Activated CD4-positive, alpha-beta T cell treated with anti-CD3 and anti-CD28 coated beads for 36 hours (primary cell): ENCODE measurements at places on chromosomes 1 and 21. TPM values are rescaled to one million over a fixed set of nuclear protein-coding genes. Genes with fewer than 3 reads are reported as not detected.

- H3K36me3 ChIP-seq = no peaks in the 10 kb centered on the region
- DNase-seq = peak; percentile 16
- H3K4me3 ChIP-seq = peak overlapping the region; percentile 68
- H3K4me1 ChIP-seq = peaks cover 14% of the 10 kb centered on the region
Observed at GRCh38 chr1:151131701-151132334, 14.6 kb downstream of the SEMA6C start.

DNA sequence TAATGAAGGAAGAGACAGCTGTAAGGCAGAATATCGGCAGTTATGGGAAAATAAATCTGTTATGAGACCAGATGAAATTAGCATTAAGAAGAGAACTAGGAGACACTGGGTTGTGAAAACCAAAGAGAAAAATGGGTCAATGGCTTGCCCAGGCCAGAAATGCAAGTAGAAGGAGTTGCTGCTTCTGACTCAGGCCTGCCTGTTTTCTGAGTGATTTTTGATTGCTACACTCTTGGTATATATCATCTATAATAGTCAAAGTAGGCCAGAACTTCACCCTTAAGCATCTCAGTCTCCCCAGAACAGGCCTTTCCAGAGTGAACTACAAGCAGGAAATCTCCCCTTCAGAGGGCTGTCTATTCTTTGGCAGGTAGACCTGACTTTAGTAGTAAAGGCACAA, 107.0 kb downstream of the NRIP1 start:
- H3K27me3 ChIP-seq = no peaks in the 10 kb centered on the region
- no peak for DNase-seq
- no peak overlapping the region for H3K4me3 ChIP-seq
- no peaks in the 10 kb centered on the region for H3K4me1 ChIP-seq
- no peaks in the 10 kb centered on the region for H3K36me3 ChIP-seq

DNA sequence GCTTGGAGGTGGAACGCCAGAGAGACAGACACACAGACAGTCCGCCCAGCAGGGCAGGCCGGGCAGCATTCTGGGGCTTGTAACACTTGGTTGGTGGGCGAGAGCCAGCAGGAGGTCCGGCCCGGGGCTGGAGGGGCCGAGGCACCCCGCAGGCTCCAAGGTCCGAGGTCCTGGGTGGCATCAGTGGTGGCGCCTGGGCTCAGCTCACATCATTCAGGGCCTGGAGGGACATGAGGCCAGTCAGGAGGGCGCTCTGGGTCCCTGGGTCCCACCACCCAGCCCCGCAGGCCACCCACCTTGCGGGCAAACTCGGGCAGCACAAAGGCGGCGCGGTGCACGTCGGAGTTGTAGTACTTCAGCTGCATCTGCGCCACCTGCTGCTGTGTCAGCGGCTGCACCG, 5.2 kb downstream of the SRM start:
- no peaks in the 10 kb centered on the region for H3K27me3 ChIP-seq
- no peak overlapping the region for H3K27ac ChIP-seq
- H3K36me3 ChIP-seq = peaks cover 33% of the 10 kb centered on the region
- no peak overlapping the region for H3K4me3 ChIP-seq
- DNase-seq = no peak

DNA sequence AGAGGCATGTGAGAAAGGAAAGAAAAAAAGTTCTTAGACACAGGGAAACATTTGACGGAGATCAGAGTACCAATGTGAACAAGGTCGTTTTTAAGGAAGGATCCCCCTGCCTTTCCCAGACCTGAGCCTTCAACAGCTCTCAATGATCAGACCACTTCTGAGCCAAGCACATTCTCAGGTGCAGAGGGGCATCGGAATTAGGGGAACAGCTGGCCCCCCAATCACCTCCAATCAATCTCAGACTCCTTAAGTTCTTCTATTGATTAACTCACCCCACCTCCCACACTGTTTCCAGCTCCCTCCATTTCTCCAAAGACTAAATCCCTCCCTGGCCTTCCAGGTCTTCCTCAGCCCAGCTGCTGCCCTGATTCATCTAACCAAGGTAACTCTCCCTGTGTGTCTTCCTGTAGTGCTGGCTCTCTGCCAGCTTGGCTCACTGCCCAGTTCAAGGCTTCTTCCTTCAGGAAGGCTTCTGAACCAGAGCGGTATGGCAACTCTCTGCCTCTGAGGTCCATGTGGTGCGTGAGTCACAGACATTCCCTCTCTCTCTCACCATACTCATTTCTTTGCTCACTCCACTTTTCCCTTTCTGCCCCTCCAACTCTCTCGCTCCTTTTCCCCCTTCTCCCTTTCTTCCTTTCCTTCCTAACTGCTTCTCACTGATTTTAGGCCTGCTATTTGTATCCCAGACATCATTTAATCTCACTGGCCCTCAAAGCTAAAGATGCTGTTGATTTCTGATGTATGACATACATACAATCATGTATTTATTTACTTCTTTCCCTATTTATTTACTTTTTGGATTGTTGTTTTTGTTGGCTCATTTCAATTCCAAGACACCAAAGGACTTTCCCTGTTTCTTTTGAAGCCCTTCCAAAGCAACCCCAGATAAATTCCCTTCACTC, 18.1 kb downstream of the CFAP45 start:
- H3K36me3 ChIP-seq = no peaks in the 10 kb centered on the region
- H3K27ac ChIP-seq = no peak overlapping the region
- no peaks in the 10 kb centered on the region for H3K27me3 ChIP-seq
- H3K4me1 ChIP-seq = no peaks in the 10 kb centered on the region
- H3K4me3 ChIP-seq = no peak overlapping the region

GRCh38 chr1:233253832-233254331, 41.6 kb downstream of the PCNX2 start:
- peaks cover 41% of the 10 kb centered on the region for H3K36me3 ChIP-seq
- no peak overlapping the region for H3K4me3 ChIP-seq
- H3K27ac ChIP-seq = no peak overlapping the region
- no peaks in the 10 kb centered on the region for H3K27me3 ChIP-seq
- DNase-seq = no peak
- no peaks in the 10 kb centered on the region for H3K4me1 ChIP-seq

DNA sequence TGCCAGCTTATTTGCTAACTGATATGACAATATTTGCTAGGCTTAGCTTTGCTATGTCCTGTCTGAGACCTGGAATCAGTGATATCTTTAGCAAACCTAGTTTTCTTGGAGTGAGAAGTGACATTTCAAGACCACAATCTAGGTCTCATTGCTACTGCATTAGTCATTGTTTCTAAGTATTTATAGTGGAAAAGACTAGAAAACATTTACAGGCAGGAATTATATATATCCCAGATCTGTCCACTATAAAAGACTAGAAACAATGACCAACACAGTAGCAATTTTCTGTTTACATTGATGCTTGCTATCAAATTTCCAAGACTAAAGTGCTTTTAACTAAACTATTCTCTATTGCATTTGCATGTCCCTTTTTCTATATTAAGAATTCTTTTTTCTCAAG, 5.0 kb upstream of the RGS18 start:
- no peak overlapping the region for H3K4me3 ChIP-seq
- H3K36me3 ChIP-seq = no peaks in the 10 kb centered on the region
- no peak for DNase-seq
- H3K27ac ChIP-seq = no peak overlapping the region
- H3K27me3 ChIP-seq = no peaks in the 10 kb centered on the region

DNA sequence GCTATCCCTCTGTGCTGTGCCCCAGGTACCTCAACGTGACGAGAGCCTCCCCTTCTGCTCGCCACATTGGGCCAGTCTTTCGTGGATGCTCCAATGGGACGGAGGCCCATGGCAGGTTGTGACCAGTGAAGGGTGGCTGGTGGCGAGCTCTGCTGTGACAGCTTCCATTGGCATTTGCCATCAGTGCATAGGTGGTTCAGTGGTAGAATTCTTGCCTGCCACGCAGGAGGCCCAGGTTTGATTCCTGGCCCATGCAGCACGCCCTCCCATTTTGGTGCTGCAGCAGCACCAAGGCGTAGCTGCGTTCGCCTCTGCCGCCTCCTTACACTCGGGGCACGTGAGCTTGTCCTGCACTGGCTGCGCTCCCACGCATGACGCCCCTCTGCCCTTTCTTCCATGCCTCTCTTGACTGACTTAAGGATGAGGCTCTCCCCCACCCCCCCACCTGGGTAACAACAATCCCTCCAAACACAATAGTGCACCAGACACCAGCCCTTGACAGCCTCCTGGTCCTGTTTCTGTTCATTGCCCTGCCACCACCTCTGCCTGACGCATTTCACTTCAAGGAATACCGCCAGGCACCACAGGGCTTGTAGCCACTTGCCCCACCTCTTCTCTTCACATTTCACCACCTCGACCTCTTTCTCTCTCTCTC, 24.7 kb upstream of the FCGR2A start:
- no peaks in the 10 kb centered on the region for H3K36me3 ChIP-seq
- H3K27ac ChIP-seq = no peak overlapping the region
- H3K27me3 ChIP-seq = peaks cover 10% of the 10 kb centered on the region

DNA sequence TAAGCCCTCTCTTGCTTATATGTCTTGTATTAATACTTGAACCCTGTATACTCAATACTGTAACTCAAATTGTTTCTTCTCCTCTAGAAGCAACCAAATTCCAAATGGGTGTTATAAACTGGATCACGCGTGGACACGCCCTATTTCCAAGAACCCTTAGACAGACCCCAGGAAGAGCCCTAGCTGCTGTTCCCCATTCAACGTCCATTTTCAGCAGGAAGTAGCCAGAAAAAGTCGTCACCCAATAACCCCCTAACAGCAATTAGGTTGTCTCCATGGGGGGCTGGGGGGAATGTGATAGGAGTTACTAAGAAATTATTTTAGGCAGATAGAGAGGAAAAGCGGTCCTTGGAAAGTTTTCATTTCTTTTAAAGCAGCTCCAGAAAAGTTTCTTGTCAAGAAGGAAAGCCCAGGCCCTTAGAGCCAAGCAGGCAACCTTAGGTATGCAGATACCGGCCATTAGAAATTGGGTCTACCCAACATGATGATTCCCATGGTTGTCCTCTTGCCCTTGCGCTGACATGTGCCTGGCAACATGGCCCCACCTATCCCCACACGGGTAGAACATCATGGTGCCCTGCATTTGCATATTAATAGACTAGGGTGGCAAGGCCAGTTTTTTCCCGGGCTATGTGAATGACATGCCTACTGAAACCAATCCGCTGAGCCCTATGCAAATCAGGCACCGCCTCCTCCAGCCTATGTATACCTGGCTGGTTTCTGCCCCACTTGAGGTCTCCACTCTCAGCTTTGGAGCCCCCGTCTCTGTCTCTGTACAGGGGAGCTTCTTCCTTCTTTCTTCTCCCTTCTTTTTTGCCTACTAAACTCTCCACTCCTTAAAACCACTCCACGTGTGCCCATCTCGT, 4.0 kb upstream of the CD46 start:
- no peak overlapping the region for H3K4me3 ChIP-seq
- no peaks in the 10 kb centered on the region for H3K27me3 ChIP-seq
- DNase-seq = no peak
- H3K27ac ChIP-seq = no peak overlapping the region
- peaks cover 26% of the 10 kb centered on the region for H3K4me1 ChIP-seq

GRCh38 chr1:150513351-150513791, 2.2 kb upstream of the FALEC start:
- H3K4me1 ChIP-seq = peaks cover 10% of the 10 kb centered on the region
- H3K27ac ChIP-seq = no peak overlapping the region
- no peak overlapping the region for H3K4me3 ChIP-seq
- DNase-seq = no peak

DNA sequence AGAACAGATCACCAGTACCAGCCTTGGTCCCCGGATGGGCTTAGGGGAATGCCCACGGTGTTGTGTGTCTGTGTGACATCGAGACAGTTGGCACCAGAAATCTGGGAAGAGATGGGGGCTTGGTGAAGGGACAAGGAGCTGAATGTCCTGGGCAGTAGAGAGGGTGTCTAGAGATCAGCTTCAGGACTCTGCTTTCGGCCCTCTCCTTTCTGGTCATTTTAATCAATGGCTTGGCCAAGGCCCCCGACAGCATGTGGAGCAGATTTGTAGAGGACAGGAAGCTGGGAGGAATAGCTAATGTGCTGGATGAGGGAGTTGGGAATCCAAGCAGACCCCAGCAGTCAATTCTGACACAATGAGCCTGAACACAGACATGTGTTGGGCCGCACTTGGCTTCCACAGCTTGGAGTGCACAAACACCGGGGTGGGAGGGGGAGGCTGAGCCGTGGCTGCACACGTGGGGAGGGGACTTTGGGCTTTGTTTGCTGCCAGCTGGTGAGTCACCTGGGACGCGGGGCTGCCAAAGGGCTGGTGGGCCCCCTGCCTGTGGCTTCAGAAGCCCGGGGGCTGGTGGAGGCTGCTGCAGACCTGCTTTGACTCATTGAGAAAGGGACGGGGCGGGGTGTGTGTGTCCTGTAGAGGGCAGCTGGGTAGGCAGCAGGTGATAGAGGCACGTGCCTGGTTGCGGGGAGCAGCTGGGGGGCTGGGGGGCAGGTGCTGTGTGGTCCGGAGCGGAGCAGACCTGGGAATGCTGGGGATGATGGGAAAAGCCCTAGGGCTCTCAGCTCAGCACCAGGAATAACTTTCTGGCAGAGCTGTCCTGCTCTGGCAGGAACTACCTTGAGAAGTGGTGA, 20.9 kb downstream of the SLC1A7 start:
- peak; percentile 55 for DNase-seq
- no peaks in the 10 kb centered on the region for H3K36me3 ChIP-seq
- H3K27ac ChIP-seq = no peak overlapping the region
- peaks cover 3% of the 10 kb centered on the region for H3K4me1 ChIP-seq

GRCh38 chr1:43238991-43239469, 30.8 kb upstream of the TMEM125 start:
- H3K27me3 ChIP-seq = no peaks in the 10 kb centered on the region
- no peak overlapping the region for H3K4me3 ChIP-seq
- DNase-seq = no peak
- no peaks in the 10 kb centered on the region for H3K36me3 ChIP-seq
- H3K4me1 ChIP-seq = no peaks in the 10 kb centered on the region
- H3K27ac ChIP-seq = no peak overlapping the region

- peaks cover 2% of the 10 kb centered on the region for H3K36me3 ChIP-seq
- H3K4me3 ChIP-seq = no peak overlapping the region
- no peak for DNase-seq
- H3K27ac ChIP-seq = peak overlapping the region; percentile 85
- no peaks in the 10 kb centered on the region for H3K27me3 ChIP-seq
Observed at GRCh38 chr1:24393892-24394291, 19.7 kb downstream of the STPG1 start.

DNA sequence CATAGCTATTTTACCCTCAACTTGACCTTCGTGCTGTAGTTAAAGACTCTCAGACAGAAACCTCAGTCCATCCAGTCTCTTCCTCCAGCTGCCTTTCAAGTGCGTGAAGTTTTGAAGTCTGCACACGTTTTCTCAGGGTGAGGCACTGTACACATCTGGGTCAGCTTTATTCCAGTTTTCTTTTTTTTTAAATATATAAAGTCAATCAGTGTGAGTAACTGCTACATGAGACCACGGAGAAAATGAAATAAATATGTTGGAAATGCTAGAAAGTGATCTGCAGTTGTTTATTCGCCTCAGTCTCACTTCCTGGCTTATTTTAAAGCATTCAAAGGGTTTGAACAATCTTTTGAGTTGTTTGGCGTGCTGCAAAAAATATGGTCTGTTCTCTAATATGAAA, 135.7 kb downstream of the ROR1 start:
- no peaks in the 10 kb centered on the region for H3K36me3 ChIP-seq
- no peaks in the 10 kb centered on the region for H3K4me1 ChIP-seq
- no peak for DNase-seq
- H3K27ac ChIP-seq = no peak overlapping the region

The MFAP2 gene
- not detected for total RNA-seq

The SLC35F3 gene
- 0.86 TPM for total RNA-seq

The RPE65 gene
- not detected for total RNA-seq

The NES gene
- total RNA-seq = not detected
